T-helper 2 cell treated with Interferon-gamma antibody and Interleukin-4, amounts not matched to agents 5 μg/mL and 100 μg/mL, for 36 hours (primary cell): ENCODE measurements at places on chromosomes 7 and 10.
A peak's percentile ranks its signal among the peaks of the same experiment; 100 is the strongest.

- no peak overlapping the region for H3K27ac ChIP-seq
- peaks cover 19% of the 10 kb centered on the region for H3K27me3 ChIP-seq
- no peaks in the 10 kb centered on the region for H3K36me3 ChIP-seq
- H3K4me3 ChIP-seq = no peak overlapping the region
- H3K4me1 ChIP-seq = peaks cover 13% of the 10 kb centered on the region
- no peak for DNase-seq
Measured at GRCh38 chr7:129170441-129171021, 17.9 kb upstream of the SMO start.

- no peak for DNase-seq
- no peak overlapping the region for H3K27ac ChIP-seq
- no peak overlapping the region for H3K4me3 ChIP-seq
- no peaks in the 10 kb centered on the region for H3K4me1 ChIP-seq
Measured at GRCh38 chr7:71354716-71355115, 222.8 kb downstream of the GALNT17 start.

GRCh38 chr10:7471720-7472367, 61.0 kb upstream of the SFMBT2 start:
- peaks cover 23% of the 10 kb centered on the region for H3K4me1 ChIP-seq
- H3K4me3 ChIP-seq = peak overlapping the region; percentile 51
- peaks cover 2% of the 10 kb centered on the region for H3K27me3 ChIP-seq
- DNase-seq = no peak
- H3K36me3 ChIP-seq = no peaks in the 10 kb centered on the region

DNA sequence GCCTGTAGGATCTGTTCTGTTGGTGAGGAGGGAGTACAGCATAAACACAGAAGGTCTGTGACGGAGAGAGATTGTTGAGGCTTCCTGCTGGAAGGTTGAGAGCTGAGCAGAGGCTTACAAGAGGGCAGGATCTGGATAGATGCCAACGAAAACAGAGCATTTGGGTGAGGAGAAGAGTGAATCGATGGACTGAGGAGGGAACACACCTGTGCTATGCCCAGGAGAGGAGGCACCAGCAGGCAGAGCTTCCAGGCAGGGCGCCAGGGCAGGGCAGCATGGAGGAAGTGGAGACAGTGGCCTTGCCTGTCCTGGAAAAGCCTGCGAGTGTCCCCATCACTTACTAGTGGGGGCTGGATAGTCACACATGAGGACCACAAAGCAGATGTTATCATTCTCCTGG, 282.9 kb downstream of the PAXIP1 start:
- no peak overlapping the region for H3K4me3 ChIP-seq
- DNase-seq = no peak
- no peaks in the 10 kb centered on the region for H3K36me3 ChIP-seq
- no peaks in the 10 kb centered on the region for H3K27me3 ChIP-seq

- H3K4me1 ChIP-seq = no peaks in the 10 kb centered on the region
- no peaks in the 10 kb centered on the region for H3K36me3 ChIP-seq
- DNase-seq = no peak
- H3K27me3 ChIP-seq = no peaks in the 10 kb centered on the region
- no peak overlapping the region for H3K4me3 ChIP-seq
Measured at GRCh38 chr10:108862676-108863350, 1060.5 kb downstream of the XPNPEP1 start.

GRCh38 chr7:149071182-149071635, 19.3 kb downstream of the ZNF786 start:
- no peak overlapping the region for H3K27ac ChIP-seq
- H3K27me3 ChIP-seq = no peaks in the 10 kb centered on the region
- H3K36me3 ChIP-seq = peaks cover 24% of the 10 kb centered on the region

DNA sequence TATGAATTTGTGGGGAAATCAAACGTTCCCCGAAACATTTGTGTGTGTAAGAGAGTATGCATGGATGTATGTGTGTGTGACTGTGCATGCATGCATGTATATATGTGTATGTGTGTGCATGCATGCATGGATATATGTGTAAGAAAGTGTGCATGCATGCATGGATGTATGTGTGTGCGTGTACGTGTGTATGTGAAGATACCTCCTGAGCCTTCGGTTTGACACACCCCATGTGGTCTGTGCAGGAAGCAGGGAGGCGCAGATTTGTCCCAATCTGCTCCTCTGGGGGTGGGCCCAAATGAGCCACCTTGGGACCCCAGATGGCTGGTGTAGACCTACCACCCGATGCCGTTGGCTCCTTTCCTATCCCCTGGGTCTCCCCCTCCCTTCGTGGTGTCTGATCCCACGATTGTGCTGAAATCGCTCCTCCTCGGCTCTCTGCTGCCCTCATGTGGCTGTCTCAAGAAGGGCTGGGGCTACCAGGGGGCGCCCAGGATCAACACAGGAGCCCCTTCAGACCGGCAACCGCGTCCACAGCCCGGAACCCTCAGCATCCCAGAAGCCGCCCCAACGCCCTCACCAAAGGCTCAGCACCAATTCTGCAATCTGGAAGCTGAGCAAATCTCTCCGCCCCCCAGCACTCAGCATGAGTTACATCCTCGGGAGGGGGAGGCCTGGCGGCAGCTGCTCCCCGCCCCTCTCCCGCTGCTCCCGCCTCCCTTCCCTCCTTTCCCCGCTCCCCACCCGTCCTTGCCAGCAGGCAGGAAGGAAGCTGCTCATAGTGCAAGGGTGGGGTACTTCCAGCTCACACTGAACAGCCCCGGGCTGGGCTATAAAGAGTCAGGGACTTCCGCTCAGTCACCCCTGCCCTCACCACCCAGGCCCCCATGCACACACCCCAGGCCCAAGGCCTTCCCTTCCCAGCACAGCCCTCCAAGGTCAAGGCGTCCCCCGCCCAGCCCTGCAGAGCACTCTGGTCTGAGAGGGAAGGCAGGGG, 2.3 kb upstream of the NOS3 start:
- peak; percentile 48 for DNase-seq
- H3K36me3 ChIP-seq = no peaks in the 10 kb centered on the region
- H3K4me3 ChIP-seq = peak overlapping the region; percentile 58
- H3K4me1 ChIP-seq = peaks cover 16% of the 10 kb centered on the region
